ENCODE measurements at places on chromosomes 6 and 20.

- no peak for DNase-seq
These were observed 35.7 kb downstream of the TRAF3IP2 start for GRCh38 chr6:111569951-111570350.

- DNase-seq, result no peak
These were observed 1434.3 kb upstream of the ADGRB3 start for GRCh38 chr6:67200626-67201403.

GRCh38 chr6:129849456-129849855, 11.7 kb downstream of the TMEM244 start:
- peak; percentile 75 for DNase-seq

- DNase-seq, result peak; percentile 16
These were observed 63.8 kb upstream of the CD83 start for GRCh38 chr6:14053811-14054210.

- no peak for DNase-seq
These were observed 60.5 kb upstream of the PRND start for GRCh38 chr20:4661191-4661590.

GRCh38 chr6:130282234-130282995, 59.7 kb upstream of the SAMD3 start:
- peak; percentile 42 for DNase-seq
